PC-3 (cell line): ENCODE measurements at places on chromosomes 1 and 21. TPM values are rescaled to one million over a fixed set of nuclear protein-coding genes. Genes with fewer than 3 reads are reported as not detected.

The F5 gene
- total RNA-seq = not detected in 2 replicates

The MTARC2 gene
- 13.3 and 17.7 TPM in 2 replicates for total RNA-seq

DNA sequence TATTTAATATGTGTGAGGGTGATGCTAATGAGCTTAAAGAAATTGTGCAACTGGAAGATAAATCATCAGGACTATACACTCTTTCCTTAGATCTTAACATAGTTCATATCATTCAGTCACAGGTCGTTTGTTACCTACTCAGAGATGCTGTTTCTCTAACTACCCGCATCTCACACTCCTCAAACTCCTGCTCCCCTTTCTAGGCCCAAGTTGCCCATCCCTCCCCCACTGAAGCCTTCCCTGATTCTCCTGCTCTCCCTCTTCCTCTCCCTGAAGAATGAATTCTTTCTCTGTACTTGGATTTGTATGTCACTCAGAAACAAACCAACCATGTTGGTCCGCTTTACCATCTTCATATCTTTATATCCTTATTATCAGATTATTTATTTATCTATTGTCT lies 9.1 kb downstream of the SH3GLB1 start:
- DNase-seq = no peak

DNA sequence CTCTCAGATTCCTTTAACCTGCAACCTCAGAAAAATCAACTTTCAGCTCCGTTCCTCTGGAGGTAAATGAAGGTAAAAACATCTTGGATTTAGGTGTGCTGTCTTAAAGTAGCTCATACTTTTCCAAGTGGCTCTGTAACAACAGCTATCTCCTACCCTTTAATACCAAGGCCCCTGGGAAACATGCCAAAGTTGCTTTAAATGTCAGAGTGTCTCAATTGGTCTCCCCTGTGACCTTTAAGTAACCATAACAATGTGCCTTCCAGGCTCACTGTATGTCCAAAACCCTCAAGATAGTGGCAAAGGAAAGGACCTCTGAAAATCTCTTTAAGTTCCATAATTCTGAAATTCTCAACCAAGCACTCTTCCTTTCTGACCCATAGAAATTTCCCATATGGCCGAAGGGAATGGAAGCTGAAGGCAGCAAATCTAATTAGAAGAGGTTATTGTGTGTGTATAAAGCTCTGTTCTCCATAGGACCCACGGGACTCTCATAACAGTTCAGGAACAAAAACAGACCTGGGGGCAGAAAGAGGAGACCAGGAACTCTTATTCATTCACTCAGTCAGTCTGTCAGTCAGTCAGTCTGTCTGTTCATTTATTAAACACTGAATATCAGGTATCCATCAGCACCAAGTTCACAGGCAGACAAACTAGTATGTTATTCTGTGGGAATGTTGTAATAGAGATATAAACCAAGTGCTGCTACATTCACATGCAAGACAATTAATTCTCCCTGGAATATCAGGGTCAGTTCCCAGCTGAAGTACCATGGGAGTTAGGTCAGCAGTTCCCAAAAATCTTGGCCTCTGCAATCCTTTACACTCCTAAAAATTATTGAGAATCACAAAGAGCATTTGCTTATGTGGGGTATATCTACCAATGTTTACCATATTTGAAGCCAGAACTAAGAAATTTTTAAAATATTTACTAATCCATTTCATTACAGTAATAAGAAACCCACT lies 19.1 kb downstream of the ASTN1 start:
- DNase-seq = no peak

DNA sequence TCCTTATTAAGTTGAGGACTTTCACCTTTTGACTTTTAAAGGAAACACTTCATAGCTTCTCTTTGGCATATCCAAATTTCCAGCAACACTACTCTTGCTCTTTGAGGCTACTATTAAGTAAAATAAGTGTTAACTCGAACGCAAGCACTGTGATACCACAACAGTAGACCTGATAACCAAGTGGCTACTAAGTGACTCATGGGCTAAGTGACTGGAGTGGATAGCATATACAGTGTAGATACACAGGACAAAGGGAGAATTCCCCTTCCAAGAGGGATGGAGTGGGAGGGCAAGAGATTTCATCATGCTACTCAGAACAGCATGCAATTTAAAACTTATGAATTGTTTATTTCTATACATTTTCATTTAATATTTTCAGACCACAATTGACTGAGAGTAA lies 9.8 kb upstream of the KCNA3 start:
- DNase-seq = no peak
